Stimulated activated CD4-positive, alpha-beta T cell treated with anti-CD3 and anti-CD28 coated beads, Interleukin-15, amount 100 ng/mL, for 48 hours (primary cell): ENCODE measurements at places on chromosomes 12 and 14.

GRCh38 chr14:90354551-90355298 lies 23.0 kb upstream of the NRDE2 start:
- DNase-seq: no peak

- DNase-seq: no peak
Measured at GRCh38 chr14:75234173-75235115, 44.2 kb upstream of the FOS start.

- no peak for DNase-seq
Measured at GRCh38 chr14:54667026-54667744, 100.3 kb downstream of the SAMD4A start.

- DNase-seq: no peak
Measured at GRCh38 chr14:96587823-96588385, 85.7 kb downstream of the PAPOLA start.

GRCh38 chr14:91154851-91155625 lies 41.2 kb downstream of the DGLUCY start:
- no peak for DNase-seq

DNA sequence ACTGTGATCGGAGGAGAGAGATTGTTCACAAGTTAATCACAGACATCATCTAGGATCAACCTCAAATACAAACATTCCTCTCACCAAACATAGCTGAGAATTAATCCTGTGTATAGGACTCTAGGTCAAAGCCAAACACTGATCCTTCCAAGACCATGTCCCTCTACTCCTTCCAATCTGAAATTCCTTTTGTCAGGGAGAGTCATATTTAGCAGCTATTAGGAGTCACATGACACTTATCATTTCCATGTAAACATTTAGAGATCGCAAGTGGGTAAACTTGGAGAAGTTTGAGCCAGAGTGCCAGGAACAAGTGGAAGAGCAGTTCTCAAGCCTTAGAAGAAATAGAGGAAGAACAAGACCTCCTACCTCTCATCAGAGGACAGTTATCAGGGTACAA lies 13.5 kb downstream of the OR2AP1 start:
- no peak for DNase-seq

DNA sequence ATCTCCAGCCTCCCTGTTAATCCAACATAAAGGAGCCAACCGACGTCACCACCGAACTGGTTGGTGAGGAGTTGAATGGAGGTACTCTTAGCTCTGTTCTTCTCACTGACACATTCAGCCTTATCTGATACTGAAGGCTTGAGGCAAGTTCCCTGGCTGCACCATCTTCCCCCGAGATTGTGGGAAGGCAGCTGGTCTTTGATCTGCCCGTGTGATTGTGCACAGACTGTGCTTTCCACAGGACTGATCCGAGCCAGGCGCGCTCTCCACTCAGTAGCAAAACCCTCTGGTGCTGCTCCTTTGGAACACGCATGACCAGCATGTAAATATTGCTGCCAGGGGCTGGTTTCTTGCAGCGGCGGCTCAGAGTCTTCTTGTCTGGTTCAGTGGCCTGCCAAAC lies 30.1 kb upstream of the DLK1 start:
- DNase-seq: no peak

DNA sequence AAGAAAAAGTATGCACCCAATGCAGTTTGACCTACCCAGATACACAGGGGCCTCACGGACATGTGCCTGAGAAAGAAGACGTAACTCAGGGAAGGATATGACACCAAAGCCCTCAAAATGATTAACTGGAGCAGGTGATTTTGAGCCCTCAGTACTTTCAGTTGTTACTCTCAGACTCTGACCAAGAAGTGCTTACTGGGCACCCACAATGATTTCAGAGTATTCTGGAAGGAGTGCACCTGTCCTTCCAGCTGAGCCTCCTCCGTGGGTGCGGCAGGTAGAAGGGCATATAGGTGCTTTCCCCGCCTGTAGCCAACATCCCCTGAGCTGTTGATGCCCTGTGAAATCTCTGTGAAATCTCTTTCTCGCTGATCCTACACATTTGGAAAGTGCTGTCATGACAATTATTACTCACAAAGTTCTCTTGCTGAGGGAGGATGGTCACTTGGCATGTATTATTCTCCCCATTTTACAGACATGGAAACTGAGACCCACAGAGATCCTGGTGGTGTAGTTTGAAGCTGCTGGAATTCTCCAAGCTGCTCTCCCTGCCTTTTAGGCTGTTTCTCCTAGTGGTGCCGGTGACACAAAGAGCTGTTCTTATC lies 154.3 kb upstream of the CCND2 start:
- DNase-seq: peak; percentile 61

- DNase-seq: no peak
Measured at GRCh38 chr14:103773521-103773920, 57.9 kb downstream of the ZFYVE21 start.

DNA sequence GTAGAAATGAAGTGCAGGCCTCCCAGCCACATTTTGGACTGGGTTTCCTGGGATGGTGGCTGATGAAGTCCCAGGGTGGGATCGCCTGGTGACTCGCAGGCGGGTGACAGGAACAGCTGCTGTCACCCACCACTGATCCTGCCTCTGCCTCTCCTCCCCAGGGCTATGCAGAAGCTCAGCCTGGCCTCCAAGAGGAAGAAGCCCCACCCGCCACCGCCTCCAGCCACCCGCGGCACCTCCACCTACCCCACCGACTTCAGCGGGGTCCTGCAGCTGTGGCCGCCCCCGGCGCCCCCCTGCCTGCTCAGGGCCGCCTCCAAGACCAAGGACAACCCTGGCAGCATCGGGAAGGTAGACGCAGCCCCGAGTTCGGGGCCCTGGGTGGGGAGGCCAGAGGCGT lies 28.3 kb downstream of the KIF26A start:
- DNase-seq: no peak

GRCh38 chr12:93006471-93007208 lies 77.5 kb upstream of the EEA1 start:
- no peak for DNase-seq

GRCh38 chr14:94458096-94458495 lies 5.5 kb upstream of the SERPINA11 start:
- no peak for DNase-seq

DNA sequence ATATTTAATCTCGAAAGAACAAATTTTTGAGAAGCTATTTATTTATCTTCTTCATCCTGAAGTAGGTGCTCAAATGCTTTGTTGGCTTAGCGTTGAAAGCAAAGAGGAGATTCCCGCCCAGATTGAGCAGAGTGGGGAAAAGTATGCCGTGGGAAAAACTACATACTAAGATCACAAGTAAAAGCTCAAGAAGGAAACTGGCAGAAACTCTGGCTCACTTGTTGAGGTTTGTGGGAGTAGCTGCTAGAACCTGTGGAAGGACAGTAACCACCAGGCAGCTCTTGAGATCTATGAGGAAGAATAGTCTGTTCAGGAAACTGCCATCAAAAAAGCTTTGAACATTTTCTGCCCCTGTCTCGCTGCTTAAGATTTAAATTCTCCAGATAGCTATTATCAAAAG lies 3.9 kb downstream of the MYRFL start:
- DNase-seq: no peak
